ENCODE measurements at places on chromosomes 11 and 22.

DNA sequence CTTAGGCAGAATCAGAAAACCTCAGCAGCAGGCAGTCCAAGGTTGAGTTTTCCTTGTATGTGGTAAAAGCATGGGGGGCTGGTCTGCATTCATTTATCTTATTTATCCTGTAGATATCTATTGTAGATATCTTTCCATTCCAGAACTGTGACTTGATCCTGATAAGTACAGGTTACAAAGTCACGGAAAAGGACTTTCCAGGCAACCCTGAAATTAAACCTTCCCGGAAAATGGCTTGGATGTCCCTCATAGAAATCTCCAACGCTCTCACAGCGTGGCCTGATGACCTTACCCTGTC, 48.8 kb upstream of the MYO18B start:
- no peak for DNase-seq

GRCh38 chr11:119290894-119291497, 25.9 kb downstream of the MCAM start:
- no peak for DNase-seq

DNA sequence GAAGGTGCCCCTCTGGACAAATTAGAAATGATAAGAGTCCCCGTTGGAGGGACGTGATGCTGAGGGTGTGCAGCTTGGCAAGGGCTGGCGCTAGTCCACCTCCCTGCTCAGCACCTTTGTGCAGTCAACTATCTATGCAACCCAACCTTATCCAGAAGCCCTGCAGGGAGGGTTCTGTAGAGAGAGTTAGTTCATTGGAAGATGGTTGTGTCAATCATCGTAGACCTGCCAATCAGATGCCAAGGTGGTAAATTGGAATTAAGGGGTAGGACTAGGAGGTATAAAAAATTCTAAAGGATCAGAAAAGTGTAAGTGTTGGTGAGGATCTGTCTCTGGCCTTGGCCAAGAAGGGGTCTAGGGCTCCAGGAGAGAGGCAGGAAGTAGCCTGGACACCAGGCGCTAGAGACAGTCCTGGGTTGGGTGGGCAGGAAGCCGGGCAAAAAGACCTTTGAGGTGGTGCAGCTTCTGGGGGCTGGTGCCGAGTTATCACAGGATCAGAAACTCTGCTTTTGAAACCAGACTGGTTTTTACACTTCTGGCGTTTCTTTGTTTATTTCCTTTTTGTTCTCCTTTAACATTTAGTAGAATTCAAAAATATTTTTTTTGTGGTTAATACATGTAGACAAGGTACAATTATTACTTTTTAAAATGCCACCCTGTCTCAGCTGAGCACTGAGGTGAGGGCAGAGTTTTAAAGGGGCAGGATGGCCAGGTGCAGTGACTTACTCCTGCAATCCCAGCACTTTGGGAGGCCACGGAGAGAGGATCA, 1.6 kb downstream of the C1QTNF6 start:
- peak; percentile 54 for DNase-seq

GRCh38 chr22:49676230-49676629, 151.4 kb downstream of the BRD1 start:
- DNase-seq, result no peak

- no peak for DNase-seq
Observed at GRCh38 chr11:59866397-59866796, at the start of gene TCN1. Gene TCN1 (minus strand): TSS chr11:59866487. CDS start chr11:59866470, 17 bp downstream.

DNA sequence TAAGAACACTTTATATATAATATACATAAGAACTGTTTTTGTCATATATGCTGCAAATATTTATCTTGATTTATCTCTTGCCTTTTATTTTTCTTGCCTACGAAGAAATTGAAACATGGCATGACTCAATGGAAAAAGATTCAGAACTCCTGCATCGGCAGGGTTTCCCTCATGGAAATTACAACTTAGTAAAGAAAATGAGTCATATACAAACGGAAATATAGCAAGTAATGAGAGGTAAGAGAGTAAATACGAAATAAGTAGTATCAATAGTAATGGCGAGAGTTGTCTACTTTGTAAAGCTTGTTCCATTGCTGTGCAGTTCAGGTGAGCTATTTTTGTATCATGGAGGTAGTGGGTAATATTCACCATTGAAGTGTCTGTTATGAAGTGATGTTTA, 350.4 kb downstream of the DDX10 start:
- DNase-seq, result no peak

Measured in activated T-cell treated with anti-CD3 and anti-CD28 coated beads, Interleukin-2, amount 50 U/mL, for 1 hour (primary cell).